Smooth muscle cell of the brain vasculature (primary cell): ENCODE measurements at places on chromosomes 5 and 9.

- DNase-seq: no peak
Observed at GRCh38 chr5:83126501-83126900, 49.2 kb downstream of the XRCC4 start.

GRCh38 chr5:141510850-141511601 is 22.1 kb downstream of the PCDHGC5 start:
- DNase-seq: no peak

- DNase-seq: no peak
Observed at GRCh38 chr5:81995407-81995806, 23.6 kb downstream of the ATG10 start.

DNA sequence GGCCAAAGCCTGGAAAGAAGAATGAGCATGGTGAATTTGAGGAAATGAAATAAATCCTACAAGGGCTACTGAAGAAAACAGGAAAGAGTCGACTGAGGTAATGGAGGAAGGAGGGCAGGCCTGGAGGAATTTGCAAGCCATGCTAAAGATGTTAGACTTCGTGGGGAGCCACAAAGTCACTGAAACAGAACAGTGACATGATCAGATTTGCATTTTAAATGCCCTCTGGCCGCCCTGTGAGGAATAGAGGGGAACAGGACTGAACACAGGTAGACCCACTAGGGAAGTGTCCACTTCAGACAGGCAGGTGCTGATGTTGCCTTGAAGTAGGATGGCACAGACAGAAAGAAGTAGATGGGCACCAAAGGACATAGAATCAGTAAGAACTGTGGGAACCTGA is 42.8 kb upstream of the RLN1 start:
- DNase-seq: no peak

DNA sequence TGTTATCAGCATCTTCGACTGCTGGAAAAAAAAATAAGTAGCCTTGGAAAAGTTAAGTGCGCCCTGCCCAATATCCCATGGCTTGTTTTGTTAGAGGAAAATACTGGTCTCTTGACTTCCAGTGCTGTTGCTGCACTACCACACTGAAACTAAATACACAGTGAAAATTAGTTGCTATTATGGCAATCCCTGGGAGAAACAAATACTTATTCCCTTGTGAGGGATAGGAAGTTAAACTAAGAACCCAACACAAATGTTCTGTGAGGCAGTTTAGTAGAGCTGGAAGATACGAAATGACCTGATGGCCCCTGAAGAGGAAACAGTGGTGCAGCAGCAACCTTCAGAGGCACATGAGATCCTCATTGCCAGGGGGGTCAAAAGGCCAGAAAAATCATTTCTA is 164.0 kb downstream of the ARL15 start:
- no peak for DNase-seq

DNA sequence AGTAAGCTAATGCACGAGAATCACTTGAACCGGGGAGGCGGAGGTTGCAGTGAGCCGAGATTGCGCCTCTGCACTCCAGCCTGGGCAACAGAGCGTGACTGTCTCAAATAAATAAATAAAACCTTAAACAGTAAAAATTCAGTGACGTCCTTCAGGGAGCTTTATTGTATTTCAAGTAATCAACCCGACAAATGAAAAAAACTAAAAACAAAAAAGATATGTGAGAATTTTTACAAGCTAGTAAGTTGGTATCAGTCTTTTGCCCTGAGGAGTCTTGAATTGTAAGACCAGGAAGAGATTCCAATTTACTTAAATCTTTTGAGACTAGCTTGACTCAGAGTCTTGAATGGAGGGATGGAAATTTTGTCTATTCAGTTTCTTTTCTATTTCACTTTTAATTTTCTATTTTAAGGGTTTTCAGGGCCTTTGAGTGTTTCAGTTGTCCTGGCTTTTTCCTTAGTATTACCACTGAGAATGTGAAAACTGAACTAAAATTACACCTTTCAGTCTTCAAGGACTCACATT is 126.0 kb upstream of the DHFR start:
- no peak for DNase-seq

DNA sequence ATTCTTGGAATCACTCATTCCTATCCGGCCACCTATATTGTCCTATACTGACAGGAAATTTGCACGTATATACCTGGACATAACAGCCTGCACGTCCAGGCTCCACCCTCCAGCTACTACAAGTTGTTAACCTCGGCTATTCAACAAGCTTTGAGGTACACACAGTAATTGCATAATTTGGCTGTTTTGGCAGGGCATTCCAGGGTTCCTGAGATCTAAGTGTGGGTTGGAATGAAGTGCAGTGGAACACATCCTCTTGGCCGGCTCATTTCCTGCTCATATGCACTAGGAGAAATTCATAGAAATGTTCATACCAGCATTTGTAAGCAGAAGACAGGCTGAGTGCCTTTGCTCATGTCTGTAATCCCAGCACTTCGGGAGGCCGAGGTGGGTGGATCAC is 222.3 kb downstream of the FBXL7 start:
- DNase-seq: no peak

GRCh38 chr5:57561231-57561842 is 78.7 kb upstream of the ACTBL2 start:
- no peak for DNase-seq

- DNase-seq: no peak
Observed at GRCh38 chr5:178180141-178180863, 6.9 kb downstream of the GMCL2 start.

- no peak for DNase-seq
Observed at GRCh38 chr9:124473310-124473709, 23.1 kb downstream of the ADGRD2 start.

DNA sequence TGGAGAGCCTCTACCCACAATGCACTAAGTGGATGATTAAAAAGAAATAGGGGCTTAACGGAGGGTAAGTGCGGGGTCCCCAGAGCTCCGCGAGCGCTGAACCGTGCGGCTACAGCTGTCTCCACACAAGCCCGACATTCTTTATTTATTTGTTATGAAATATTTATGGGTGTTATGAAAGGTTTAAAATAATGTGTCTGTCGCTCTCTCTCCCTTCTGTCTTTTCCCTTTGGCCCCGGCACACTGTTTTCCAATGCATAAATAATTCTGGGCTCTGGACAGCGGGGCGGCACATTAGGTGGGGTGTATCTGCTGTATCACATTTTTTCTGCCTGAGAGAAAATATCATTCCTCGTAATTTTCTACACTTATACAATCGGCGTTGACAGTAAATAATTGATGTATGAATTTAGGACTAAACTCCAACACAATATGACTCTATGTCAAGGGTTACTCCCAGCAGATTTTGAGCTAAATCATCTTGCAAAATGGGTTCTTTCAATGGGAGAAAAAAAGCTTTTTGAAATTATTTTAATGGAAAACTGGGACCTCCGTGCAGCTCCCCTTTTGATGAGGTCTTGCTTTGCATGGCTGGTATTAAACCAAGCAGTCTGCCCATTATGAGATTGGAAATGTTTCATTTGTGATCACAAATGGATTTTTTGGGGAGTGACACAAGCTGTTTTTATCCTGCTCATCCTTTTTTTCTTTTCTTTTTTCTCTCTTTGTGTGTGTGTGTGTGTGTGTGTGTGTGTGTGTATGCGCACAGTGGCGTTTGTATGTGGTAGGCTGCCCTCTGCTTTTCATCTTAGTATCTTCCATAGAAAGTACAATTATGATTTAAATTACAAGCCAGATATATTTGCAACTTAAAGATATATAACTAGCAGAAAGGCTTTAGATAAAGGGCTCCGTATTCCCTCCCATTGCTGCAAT is 370.6 kb upstream of the IRX4 start:
- no peak for DNase-seq

- no peak for DNase-seq
Observed at GRCh38 chr9:19216466-19216865, 14.0 kb upstream of the DENND4C start.

GRCh38 chr9:97660340-97660739 is 26.7 kb downstream of the NCBP1 start:
- no peak for DNase-seq

DNA sequence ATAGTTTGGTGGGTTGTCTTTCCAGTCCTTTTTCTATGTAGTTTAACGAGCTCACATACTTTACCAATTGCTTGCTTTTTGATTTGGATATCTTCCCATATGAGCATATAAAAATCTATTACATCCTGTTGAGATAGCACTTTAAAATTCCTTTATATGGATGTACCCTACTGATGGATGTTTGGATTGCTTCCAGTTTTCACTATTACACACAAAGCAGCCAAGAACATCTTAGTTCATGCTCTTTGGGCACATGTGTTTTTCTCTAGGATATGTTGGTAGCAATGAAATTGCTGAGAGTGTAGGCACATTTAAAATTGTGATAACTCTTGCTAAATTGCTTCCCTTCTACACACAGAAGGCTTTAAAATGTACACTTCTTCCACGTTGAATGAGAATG is 56.1 kb upstream of the NTRK2 start:
- DNase-seq: no peak

GRCh38 chr9:70111042-70111602 is 67.5 kb downstream of the MAMDC2 start:
- peak; percentile 65 for DNase-seq

GRCh38 chr5:20323323-20323722 is 335.3 kb upstream of the CDH18 start:
- DNase-seq: no peak

GRCh38 chr5:1330146-1330846 is 14.6 kb downstream of the CLPTM1L start:
- DNase-seq: no peak

DNA sequence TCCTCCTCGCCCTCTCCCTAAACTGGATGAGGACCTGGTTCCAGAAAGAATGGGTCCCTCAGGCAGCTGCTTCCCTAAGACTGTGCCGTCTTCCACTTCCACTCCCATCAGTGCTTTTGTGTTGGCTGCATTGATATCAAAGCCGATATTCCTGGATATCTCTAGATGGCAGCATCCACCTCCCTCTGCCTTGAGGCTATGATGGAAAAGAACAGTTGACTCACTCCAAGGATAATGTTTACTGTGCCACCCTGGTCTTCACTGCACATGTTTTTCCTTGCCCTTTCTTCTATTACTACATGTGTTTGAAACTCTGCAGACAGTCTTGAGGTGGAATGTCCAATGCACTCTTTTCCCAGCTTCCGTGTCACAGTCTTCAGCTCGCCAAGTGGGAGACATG is 211.6 kb downstream of the MAST4 start:
- DNase-seq: peak; percentile 41

GRCh38 chr5:207599-207998 is 10.4 kb downstream of the CCDC127 start:
- DNase-seq: no peak

DNA sequence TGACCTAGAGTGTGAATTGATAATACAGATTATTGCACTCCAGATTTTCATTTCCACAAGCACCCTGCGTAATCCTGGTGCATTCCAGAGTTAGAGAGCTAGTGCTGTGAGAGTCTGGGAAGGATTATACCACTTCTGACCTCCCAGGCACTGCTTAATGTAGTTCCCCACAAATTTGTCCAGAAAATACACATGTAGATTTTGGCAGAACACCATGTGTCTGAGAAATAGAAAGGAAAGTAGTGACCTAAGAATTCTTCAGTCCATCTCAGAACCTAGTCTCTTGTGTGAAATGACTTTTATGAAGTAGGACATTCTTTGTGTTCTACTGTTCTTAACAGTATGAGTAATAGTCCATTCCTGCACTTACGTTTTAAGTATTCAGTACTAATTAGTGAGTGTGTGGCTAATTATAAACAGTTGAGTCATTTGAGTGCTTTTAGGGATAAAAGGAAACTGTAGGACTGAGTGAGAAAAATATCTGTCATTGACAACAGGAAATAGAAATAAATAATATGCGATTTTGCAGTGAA is 27.8 kb upstream of the PTPDC1 start:
- DNase-seq: peak; percentile 26

DNA sequence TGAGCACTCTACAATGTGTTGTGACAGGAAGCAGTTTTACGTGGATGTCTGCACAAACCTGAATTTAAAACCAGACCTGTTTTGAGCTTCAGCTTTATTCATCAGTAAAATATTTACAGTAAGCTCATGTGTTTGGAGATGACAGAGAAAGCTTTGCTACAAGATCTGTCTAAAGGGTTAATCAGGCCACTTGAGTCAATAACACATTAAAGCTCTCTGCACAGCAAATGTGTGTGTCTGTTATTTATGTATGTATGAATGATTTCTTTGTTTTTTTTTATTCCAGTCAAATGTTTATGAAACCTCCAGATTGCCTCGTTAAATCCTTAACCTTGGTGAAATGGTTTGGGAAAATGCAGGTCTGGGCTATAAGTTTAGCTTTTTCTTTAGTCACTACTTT is 77.3 kb upstream of the SREK1 start:
- no peak for DNase-seq

- no peak for DNase-seq
Observed at GRCh38 chr5:13107537-13107936, 837.0 kb downstream of the DNAH5 start.

DNA sequence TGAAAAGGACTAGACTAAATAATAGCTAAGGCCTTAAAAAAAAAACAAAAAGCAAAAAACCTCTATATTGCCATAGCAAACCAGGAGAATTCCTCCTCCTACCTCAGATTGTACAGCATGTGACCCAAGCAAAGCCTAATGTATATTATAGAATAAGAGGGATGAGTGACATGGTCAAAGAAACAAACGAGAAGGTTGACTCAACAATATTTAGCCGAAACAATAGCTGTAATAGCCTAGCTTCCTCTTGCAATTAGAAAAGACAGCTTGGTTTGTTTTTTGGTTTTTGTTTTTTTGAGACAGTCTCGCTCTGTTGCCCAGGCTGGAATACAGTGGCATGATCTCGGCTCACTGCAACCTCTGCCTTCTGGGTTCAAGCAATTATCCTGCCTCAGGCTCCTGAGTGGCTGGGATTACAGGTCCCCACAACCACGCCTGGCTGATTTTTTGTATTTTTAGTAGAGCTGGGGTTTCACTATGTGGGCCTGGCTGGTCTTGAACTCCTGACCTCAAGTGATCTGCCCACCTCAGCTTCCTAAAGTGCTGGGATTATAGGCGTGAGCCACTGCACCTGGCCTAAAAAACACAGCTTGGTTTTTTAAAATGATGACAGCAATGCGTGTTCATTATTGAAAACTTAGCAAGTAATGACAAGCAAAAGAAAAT is 5.6 kb downstream of the NLN start:
- DNase-seq: no peak

- DNase-seq: peak; percentile 50
Observed at GRCh38 chr9:137605121-137606004, at the start of gene ARRDC1. Gene ARRDC1, plus strand, starts transcription at chr9:137605686. Its CDS starts 32 bp downstream, at chr9:137605718.

- no peak for DNase-seq
Observed at GRCh38 chr5:92980491-92980890, 600.5 kb downstream of the NR2F1-AS1 start.

DNA sequence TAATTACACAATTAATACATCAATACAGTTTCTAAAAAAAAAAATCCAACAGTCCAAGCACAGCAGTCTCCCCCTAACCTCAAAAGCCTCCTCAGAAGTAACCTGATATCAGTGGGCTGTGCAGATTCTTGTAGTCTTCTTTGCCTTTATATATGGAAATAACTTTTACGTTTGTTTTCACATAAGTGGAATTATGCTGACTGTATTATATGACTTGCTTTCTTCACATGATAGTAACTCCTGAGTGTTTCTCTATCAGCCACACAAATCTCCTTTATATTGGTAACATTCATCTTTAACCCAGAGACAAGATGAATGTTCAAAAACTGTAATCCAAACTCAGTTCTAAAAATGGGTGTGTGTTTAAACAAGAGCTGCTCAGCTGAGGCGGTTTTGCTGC is 71.9 kb upstream of the FANCC start:
- DNase-seq: no peak
